ENCODE measurements at places on chromosomes 13 and 19.

DNA sequence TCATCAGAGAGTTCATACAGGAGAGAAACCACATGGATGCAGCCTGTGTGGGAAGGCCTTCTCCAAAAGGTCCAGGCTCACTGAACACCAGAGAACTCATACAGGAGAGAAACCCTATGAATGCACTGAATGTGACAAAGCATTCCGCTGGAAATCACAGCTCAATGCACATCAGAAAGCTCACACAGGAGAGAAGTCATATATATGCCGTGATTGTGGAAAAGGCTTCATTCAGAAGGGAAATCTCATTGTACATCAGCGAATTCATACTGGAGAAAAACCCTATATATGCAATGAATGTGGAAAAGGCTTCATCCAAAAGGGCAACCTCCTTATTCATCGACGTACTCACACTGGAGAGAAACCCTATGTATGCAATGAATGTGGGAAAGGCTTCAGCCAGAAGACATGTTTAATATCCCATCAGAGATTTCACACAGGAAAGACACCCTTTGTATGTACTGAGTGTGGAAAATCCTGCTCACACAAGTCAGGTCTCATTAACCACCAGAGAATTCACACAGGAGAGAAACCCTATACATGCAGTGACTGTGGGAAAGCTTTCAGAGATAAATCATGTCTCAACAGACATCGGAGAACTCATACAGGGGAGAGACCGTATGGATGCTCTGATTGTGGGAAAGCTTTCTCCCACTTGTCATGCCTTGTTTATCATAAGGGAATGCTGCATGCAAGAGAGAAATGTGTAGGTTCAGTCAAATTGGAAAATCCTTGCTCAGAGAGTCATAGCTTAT lies 17.7 kb downstream of the ZNF613 start:
- DNase-seq: no peak

GRCh38 chr13:26026211-26026610 lies 25.6 kb downstream of the SHISA2 start:
- no peak for DNase-seq

- no peak for DNase-seq
Observed at GRCh38 chr13:99610702-99611289, 109.5 kb downstream of the TM9SF2 start.

DNA sequence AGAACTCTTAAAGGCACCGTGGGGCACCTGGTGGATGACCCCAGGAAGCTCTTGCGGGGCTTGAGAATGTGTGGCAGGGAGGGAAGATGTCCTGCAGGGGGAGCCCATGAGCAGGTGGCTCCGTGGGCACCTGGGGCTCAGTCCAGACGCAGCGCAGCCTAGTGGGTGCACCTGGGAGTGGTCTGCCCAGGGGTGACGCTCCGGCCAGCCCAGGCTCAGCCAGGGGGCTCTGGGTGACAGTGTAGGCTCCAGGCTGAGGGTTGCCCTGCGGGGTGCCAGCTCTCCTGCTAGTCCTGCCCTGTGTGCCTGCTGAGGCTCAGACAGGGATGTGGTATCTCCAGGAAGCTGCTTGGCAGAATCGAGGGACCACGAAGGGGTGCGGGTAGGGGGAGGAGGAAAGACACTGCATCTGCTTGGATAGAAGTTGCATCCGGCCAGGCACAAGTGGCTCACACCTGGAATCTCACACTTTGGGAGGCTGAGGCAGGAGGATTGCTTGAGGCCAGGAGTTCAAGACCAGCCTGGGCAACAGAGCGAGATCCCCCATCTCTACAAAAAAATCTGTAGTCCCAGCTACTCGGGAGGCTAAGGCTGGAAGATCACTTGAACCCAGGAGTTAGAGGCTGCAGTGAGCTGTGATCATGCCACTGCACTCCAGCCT lies 15.0 kb upstream of the PGLS start:
- peak; percentile 66 for DNase-seq

GRCh38 chr19:36748431-36749275 lies 24.0 kb downstream of the ZNF850 start:
- DNase-seq: no peak

GRCh38 chr13:28440774-28441504 lies 54.0 kb downstream of the FLT1 start:
- no peak for DNase-seq

DNA sequence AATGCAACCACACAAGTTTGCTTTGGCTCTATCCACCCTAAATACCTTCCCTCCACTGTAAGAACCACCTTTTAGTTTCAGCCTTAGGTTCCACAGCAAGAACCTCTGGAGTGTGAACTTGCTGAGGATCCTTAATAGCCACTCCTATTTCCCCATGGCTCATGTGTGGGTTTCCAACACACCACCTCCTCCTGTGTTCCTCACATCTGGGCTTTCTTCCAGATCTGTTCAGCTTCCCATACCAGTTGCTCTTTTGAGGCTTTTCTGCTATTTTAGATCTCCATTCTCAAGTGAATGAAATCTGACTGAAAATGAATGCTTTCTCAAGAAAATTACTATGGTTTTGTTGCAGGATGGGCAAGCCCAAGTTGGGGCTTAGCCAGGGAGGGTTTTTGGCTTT lies 104.8 kb upstream of the MIR17HG start:
- no peak for DNase-seq

DNA sequence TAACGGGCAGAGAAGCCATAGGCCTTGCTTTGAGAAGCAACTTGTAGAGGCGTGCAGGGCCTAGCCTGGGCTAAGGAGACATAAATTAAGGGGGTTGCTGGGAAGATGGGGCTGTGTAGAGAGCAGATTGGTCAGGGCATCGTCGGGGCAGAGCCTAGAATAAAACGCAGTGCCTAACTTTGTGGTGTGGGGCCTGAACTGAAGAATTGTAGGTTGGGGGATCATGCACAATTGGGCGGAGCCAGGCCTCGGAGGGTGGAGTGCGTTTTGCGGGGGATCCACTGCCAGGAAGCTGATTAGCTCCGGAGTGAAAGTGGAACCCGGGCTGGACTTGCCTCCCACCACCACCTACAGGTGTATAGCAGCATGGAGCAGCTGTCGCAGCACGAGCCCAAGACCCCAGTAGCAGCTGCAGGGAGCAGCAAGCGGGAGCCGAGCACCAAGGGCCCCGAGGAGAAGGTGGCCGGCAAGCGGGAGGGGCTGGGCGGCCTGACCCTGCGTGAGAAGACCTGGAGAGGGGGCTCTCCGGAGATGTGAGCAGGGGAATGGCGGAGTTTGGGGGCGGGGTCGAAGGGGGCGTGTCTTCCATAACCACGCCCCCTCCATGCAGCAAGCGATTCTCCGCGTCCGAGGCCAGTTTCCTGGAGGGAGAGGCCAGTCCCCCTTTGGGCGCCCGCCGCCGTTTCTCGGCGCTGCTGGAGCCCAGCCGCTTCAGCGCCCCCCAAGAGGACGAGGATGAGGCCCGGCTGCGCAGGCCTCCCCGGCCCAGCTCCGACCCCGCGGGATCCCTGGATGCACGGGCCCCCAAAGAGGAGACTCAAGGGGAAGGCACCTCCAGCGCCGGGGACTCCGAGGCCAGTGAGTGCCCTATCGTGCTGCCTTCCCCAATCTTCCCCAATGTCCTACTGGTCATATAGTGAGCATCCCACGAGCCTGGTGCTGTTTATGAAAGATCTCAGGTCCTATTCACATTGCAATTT lies 13.8 kb downstream of the DNASE2 start:
- DNase-seq: peak; percentile 62

- DNase-seq: no peak
Observed at GRCh38 chr19:58514564-58515022, 2.8 kb upstream of the SLC27A5 start.

DNA sequence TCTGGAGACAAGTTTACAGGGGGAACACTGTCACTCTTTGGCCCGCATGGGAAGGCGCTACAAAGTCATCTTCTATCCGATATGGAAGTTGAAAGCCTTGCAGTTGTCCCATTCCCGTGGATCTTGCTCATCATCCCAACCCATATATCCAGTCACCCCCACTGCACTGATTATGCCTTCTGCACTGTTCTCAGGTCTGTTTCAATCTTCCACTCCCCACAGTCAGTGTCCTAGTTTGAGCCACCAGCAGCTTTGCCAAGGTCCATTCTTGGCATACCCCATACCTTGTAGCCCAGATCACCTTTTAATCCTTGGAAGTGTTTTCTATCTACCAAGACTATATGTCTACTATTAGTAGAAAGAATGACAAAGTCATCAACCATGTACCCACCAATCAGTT lies 88.1 kb downstream of the MIPEP start:
- DNase-seq: no peak

DNA sequence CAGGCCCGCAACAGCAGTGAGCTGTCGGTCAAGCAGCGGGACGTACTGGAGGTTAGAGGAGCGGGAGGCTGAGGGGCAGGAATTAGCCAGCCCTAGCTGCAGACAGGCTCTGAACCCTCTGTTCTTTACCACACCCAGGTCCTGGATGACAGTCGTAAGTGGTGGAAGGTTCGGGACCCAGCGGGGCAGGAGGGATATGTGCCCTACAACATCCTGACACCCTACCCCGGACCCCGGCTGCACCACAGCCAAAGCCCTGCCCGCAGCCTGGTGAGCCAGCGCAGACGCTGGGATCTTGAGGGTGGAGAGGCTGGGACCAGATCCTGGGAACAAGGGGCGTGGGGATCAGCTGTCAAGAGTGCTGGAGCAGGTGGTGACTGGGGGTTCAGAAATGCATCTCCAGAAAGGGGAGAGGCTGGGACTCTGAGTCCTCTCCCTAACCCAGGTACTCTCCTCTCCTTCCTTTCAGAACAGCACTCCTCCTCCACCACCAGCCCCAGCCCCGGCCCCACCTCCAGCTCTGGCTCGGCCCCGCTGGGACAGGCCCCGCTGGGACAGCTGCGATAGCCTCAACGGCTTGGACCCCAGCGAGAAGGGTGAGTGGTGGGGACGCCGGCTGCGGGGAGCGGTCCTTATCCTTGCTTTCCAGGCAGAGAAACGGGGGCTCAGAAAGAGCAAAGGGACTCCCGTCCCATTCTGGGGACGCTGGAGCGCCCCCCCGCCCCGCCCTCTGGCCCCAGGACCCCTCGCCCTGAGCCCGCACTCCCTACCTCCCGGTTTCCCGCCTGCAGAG lies 10.4 kb downstream of the EPS8L1 start:
- DNase-seq: no peak

DNA sequence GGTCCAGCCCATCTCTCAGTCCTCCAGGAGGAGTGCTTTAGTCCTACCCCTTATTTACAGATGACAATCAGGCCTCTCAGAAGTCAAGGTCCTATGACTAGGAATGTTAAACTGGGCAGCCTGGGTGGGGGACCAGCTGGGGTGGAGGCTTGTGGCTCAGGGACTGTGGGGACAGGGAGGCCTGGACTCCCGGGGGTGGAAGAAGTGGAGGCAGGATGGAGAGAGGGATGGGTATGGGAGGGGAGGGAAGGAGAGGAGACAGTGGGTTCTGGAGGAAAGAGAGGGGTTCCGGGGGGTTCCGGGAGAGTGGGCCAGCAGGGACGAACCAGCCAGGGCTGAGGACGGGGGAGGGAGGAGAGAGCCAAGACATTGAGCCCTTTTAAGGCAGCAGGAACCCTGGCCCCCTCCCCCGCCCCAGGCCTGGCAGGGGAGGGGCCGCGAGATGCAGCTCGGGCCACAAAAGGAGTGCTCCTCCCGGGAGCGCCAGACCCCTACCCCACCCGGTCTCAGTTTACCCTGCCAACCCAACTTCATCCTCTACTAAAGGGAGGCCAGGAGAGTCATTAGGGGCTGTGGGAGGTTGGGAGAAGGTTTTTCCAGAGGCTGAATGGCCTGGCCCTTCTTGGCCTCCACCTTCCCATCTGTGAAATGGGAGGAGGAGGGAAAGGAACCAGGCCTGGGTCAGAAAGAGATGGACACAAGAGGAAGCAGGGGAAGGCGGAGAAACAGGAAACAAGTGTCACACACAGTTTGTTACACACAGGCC lies 1.7 kb downstream of the DMPK start:
- no peak for DNase-seq

- no peak for DNase-seq
Observed at GRCh38 chr13:24627946-24628345, 52.3 kb upstream of the ATP12A start.

DNA sequence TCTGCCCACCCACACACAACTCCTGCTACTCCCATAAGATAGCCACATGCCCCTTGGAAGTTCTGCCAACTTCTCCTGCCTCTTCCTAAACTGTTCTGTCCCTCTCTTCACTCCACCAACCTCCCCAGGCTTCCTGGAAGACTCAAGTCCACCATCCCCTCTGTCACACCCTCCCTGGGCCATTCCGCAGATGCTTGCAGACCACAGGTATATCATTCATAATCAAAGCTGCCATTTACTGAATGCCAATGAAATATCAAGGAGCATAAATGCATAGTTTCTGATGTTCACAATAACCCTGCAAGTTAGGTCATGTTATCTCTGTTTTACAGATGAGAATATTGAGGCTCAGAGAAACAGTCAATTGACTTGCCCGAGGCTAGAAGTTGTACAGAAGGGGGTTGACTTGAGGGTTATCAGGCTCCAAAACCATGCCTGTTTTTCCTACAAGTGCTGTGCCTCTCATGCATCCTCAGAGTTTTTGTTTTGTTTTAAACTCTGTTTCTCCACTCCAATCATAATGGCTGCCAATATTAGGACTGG lies 135.6 kb downstream of the SLC7A1 start:
- DNase-seq: no peak

- no peak for DNase-seq
Observed at GRCh38 chr13:30774214-30774730, 38.9 kb downstream of the ALOX5AP start.

DNA sequence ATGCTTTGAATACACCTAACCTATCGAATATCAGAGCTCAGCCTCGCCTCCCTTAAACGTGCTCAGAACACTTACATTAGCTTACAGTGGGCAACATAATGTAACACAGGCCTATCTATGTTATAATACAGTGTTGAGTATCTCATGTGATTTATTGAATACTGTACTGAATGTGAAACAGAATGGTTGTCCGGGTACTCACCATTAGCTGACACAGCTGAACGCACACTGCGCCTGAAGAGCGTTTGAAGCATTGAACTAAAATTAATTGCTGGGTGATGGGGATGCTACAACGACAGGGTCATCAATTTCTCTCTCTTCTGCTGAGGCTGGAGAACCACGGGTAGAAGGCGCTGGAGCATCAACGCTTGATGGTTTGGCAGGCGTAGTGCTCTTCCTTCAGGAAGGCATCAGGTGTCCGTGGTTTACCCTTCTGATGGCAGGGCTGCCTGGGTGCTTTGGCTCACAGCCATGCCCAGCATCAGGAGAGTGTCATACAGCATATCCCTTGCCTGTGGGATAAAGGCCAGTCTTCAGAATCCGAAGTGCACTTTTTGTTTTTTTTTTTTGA lies 46.9 kb upstream of the UBE2L5 start:
- DNase-seq: no peak

DNA sequence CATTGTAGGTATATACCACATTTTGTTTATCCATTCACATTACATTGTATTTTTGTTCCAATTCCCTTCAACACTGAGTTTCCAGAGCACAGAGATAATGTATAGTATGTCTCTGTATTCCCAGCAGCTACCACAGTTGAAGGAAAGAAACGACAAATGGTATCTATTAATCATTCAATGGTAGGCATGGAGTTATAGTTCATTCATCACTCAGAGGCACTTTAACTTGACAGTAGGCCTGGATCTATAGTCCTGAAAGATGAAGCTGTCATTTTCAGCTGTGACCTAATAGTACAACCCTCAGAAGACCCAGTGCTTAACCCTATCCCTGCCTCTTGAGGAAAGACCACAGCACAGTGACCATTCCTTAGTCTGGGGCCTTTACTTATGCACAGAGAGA lies 163.0 kb upstream of the TMTC4 start:
- DNase-seq: no peak

- DNase-seq: peak; percentile 4
Observed at GRCh38 chr19:21256722-21257121, 72.5 kb downstream of the ZNF708 start.

Data from RWPE1 (cell line).